NCI-H1694 (cell line): ENCODE measurements at places on chromosomes 16 and 17.

DNA sequence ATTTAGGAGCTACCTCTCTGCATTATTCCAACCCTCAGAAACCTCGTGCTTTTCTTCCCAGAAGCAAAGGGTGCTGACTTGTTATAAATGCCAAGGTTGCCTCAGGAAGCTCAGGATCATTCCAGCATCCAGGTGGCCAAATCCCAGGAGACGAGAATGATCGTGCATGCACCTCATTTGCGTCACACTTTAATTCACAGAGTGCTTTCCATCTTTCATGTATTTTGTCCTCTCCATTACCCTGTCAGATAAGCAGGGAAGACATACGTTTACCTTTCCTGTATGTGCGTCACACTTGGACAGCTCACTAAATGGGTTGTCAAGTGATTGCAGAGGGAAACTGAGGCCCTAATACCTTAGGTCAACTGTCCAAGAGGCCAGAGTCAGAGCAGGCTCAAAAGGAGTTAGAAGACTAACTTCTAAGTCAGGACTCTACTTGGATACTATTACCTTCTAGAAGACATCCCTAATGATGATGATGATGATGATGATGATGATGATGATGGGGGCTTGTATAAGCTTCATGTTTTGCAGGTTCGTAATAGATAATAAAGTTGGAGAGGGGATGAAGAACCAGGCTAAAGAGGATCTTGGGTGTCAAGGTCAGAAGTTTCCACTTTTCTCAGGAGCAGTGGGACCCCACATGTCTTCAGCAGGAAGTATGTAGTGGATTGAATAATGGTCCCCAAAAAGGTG is 150.6 kb upstream of the TNRC6C start:
- no peak for DNase-seq

- DNase-seq = no peak
Observed at GRCh38 chr16:15861996-15862395, 5.2 kb upstream of the MYH11 start.

- no peak for DNase-seq
Observed at GRCh38 chr17:41211845-41212466, 14.5 kb upstream of the KRTAP9-2 start.

DNA sequence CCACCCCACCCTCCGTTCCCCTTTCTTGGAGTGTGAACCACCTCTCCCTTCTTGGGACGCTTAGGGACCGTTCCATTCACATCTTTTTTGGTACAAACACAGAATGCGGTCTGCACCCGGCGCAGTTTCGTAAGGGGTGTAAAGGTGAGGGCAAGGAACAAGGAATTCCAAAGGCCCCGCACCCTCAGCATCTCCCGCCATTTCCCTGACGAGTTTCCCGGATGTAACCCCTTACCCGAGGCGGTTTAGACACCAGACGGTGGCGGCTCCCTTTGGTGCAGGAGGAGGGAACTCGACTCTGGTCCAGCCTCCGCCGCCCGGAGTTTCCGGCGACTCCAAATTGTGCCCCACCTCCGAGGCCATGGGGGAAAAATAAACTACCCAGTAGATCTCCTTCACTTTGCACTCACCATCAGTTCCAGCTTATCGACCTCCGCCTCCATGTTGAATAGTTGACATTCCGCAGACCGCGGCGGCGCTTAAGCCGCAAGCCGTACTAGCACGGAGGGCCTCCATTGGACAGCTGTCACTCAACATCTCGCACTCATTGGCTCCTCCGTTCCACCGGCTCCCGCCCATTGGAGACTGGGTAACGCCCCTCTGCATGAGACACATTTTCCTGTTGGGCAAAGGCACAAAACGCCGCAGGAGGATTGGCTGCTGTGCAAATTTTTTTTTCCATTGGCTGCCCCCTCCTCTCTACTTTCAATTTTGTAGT is at the start of gene SKA2:
Gene SKA2 (minus strand): TSS at position 466 of the 718 bp plus-strand sequence. CDS start 23 bp downstream, at position 443.
- DNase-seq = peak; percentile 100

- no peak for DNase-seq
Observed at GRCh38 chr17:27959382-27959709, 66.2 kb upstream of the LYRM9 start.

GRCh38 chr17:37555386-37555785 is 53.8 kb downstream of the SYNRG start:
- no peak for DNase-seq

DNA sequence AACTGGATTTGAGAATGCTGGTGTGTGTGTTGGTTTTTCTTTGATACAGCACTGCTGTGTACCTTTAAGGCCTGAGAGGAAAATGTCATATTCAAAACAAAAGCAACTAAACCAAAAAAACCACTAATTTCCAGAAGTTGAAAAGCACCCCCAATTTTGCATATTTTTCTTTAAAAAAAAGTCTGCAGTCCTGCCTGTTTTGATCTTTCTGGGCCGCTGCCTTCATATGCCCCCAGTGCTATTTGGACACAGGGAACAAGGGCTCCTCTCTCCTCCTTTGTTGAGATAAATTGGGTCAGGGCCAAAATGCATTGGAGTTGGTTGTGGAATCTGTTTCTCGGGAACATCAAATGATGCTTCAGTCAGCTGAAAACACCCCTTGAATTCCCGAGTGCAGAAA is 26.9 kb downstream of the GPT2 start:
- DNase-seq = no peak

DNA sequence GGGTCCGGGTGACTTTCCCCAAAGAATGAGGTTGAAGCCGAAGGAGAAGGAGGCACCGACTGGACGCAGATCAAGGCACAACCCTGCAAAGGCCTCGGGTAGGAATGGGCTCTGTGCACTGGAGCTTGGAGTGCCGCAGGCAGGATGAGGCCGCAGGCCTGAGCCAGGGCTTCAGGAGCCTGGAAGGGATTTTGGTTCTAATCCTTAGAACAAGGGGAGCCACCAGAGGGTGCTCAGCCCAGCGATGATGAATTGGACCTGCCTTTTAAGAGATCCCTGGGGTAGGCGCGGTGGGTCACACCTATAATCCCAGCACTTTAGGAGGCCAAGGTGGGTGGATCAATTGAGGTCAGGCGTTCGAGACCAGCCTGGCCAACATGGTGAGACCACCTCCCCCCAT is 8.1 kb downstream of the CIBAR2 start:
- DNase-seq = no peak

GRCh38 chr17:40526668-40527067 is 25.2 kb upstream of the TNS4 start:
- DNase-seq = no peak

- no peak for DNase-seq
Observed at GRCh38 chr16:76913046-76913445, 277.9 kb upstream of the MON1B start.

DNA sequence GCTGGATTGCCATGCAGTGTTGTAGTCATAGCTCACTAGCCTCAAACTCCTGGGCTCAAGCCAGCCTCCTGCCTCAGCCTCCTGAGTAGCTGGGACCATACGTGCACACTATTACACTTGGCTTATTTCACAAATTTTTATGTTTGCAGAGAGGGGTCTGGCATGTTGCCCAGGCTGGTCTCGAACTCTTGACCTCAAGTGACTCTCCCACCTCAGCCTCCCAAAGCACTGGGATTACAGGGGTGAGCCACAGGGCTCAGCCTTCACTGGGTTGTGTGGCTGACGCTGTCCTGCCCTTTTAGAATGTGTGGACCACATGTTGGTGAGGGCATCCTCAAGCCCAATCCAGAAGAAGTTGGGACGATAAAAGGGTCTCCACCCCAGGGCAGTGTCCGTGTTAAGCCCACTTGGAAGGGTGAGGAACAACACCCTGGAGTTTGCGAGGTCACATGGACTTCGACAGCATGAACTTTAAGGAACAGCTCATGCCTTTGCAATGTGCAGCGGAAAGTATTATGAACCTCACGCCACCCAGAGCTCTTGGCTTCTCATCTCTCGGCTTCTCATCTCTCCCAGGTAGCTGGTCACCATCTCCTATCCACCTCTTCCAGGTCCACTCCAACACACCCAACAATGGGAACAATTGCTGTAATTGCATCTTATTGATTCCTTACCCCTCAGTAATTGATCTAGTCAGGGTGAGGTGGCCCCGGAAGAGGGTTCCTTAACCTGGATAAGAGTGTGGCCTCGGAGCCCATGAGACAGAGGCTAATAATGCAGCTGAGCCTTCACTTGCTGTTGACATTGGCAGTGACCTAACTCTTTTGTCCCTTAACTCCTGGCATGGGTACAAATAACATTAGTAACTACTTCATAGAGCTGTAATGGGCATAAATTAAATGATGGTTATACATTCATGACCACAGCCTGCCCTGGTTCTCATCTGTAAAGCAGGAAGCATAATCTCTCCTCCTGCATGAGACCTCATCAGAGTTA is 6.7 kb downstream of the FOXL1 start:
- DNase-seq = no peak

DNA sequence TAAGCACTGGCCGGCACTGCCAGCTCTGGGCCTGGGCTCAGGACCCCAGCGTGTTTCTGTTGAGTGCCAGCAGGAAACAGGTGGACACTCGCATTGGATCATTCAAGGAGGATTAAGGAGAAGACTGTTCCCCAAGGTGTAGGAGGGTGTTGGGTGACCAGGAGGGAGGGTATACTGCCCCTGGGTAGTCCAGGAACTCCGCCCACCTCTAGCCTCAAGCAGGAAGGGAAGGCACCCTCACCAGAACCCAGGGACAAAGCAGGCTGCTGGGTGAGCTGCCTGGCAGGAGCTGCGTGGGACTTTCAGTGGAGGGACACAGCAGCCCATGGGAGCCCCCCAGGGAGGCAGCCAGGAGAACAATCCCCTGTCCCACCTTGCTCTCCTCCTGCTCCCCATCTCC is 7.7 kb upstream of the RAB37 start:
- DNase-seq = no peak

DNA sequence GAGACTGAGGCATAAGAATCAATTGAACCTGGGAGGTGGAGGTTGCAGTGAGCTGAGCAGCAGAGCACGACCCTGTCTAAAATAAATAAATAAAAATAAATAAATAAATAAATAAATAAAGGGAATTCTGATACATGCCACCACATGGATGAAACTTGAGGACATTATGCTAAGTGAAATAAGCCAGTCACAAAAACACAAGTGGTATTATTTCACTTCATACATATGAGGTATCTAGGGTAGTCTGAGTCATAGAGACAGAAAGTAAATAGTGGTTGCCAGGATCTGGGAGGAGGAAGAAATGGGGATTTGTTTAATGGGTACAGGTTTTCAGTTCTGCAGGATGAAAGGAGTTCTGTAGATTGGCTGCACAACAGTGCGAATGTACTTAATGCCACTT is 16.3 kb downstream of the PIPOX start:
- no peak for DNase-seq

DNA sequence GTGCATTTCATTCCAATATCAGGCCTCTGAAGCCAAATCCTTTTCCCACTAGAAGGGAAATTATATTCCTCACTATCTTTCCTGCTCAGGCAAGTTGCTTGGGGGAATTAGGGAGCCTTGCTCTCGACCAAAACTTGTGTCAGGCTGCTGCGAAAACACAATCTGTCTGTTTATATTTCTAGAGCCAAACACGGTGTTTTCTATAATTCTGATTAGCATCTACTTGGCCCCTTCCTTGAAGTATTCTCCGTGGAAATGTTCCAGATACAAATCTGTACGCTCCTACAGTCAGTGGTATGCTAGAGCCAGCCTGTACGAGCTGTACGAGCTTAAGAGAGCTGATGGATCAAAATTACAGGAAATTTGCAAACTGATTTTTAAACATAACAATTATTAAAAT is 299.3 kb upstream of the SALL1 start:
- DNase-seq = no peak

GRCh38 chr17:17385491-17385890 is 82.3 kb downstream of the NT5M start:
- DNase-seq = peak; percentile 77

- peak; percentile 9 for DNase-seq
Observed at GRCh38 chr17:82031885-82032627, 578 bp downstream of the RAC3 start.

DNA sequence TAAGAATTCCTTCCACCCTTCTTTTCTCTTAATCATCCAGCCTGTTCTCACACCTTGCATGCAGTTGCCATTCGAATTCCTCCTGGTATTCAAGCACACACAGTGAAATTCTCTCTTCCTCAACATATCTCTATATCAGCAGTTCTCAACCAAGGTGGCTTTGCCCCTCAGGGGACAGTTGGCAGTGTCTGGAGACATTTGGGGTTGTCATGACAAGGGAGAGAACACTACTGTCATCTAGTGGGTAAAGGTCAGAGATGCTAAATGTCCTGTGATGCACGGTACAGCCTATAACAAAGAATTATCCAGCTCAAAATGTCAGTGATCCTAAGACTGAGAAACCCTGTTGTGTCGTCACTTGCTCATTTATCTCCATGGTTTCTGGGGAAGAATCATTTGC is 94.8 kb upstream of the CPHXL start:
- no peak for DNase-seq

GRCh38 chr17:71203953-71204352 is 916.9 kb upstream of the SOX9 start:
- DNase-seq = no peak

GRCh38 chr17:64173646-64174045 is 43.7 kb upstream of the ERN1 start:
- no peak for DNase-seq

DNA sequence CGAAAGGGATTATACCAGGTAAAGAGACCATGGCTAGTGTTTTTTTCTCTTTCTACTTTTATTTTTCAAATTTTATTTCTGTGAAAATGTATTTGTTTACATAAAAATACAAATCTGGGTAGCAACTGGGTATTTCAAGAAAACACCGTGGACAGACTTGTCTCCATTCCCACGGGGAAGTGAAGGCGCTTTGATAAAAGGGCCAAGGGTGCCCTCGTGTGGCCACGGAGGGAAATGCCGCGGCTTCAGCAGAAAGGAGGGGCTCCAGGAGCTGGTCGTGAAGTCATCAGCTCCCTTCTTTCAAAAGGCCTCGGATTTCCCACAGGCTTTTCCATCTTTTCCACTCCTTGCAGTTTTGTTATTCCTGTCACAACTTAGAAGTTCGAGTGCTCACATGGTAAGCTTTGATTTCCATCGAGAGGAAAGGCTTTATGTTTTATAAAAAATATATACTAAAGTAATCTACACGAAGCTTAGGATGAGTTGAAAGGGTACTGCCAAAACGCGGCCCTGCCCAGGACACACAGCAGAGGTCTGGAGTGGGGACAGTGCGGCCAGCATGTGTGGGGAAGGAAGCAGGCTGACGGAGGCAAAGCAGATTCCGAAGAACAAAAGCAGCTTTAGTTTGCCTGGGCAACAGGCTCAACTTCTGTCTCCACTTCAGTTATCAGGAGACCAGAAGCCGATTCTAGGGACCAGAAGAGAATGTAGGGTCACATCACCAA is 15.3 kb upstream of the MNT start:
- DNase-seq = peak; percentile 88

GRCh38 chr16:26598061-26598460 is 468.7 kb upstream of the C16orf82 start:
- no peak for DNase-seq

DNA sequence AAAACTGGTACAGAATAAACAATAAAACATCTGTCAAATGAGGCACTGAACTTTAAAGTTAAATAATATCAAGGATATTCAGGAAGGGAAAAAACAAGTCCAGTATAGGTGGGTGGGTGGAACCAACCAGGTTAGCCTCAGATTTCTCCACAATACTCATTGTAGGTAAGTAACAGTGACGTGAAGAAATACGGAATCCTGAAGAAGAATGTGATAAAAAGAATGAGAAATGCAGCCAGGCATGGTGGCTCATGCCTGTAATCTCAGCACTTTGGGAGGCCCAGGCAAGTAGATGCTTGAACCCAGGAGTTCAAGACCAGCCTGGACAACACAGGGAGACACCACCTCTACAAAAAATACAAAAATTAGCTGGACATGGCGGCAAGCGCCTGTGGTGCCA is 47.3 kb downstream of the UBE2G1 start:
- no peak for DNase-seq

GRCh38 chr16:27779641-27780164 is 229.8 kb downstream of the KATNIP start:
- peak; percentile 85 for DNase-seq

GRCh38 chr17:67993153-67993997 is 2.9 kb downstream of the C17orf58 start:
- no peak for DNase-seq
